ENCODE measurements at places on chromosomes 5 and 9. TPM values are rescaled to one million over a fixed set of nuclear protein-coding genes. Genes with fewer than 3 reads are reported as not detected.

The TXNDC8 gene
- not detected for polyA plus RNA-seq

The TMEM141 gene
- polyA plus RNA-seq = 57.7 TPM

The SV2C gene
- polyA plus RNA-seq = 0.48 TPM

The CSF1R gene
- 25.5 TPM for polyA plus RNA-seq

The GLRA1 gene
- not detected for polyA plus RNA-seq

The SERINC5 gene
- 52.6 TPM for polyA plus RNA-seq

The RNF224 gene
- polyA plus RNA-seq = 4.8 TPM

The CEL gene
- 1.9 TPM for polyA plus RNA-seq
